NCI-H2171 treated with DMSO at 0.1 percent for 48 hours (cell line): ENCODE measurements at places on chromosomes 4 and X.

DNA sequence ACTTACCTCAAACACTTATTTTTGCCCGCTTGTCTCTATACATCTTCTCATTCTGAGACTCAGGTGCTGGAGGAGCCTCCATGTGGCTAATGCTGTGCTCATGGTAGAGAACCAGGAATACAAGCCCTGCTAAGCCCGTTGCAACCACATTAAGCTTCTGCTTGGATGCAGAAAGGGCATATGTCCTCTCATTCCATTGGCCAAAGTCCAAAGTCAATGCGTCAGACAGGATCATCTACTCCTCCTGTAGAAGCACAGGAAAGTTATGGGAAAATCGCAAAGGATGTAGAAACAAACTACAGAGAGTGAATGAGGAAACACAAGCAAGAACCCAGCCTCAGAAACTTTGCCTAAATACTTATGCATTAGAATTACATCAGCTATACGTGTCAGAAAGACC, 124.5 kb upstream of the AGA start:
- no peak for DNase-seq

- no peak for DNase-seq
Observed at GRCh38 chr4:21205821-21206531, 505.7 kb downstream of the PACRGL start.

DNA sequence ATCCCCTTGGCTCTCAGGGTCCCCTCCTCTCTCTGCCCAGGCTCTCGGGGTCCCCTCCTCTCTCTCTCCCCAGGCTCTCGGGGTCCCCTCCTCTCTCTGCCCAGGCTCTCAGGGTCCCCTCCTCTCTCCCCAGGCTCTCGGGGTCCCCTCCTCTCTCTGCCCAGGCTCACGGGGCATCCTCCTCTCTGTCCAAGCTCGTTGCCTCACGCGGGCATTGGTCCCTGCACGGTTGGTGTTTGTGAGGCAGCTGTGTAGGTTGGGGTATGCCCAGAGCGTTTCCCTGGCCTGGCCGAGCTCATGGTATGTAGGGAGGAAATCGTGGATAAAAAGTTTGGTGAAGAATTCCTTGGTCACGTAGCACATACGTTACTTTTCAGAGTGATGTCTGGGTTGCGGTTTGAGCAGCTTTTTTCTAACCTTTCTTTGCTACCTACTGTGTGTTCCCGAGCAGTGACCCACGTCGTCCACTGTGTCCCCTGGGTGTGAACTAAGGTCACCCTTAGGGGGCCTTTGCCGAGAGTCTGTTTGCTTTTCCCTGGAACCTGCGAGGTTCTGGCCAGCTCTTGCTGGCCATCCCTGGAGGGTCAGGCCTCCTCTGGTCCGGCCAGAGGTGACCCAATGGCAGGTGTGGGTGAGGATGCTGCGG, 36.6 kb downstream of the PCGF3 start:
- no peak for DNase-seq

DNA sequence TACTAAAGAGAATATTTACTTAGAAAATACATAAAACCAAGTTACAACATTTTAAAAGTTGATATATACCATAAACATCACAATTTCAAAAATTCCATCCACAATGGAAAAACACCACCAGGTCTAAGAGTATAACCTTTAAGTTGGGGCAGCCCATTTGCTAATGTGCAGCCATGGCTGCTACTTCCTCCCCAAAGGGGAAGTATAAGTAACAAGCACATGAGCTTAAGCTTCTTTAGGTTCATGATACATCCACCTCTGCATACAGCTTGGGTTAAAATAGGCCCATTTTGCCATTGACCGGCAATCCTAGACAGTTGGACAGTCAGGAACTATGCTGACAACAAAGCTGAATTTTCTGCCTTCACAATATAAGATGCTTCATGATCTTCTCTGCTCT, 16.6 kb upstream of the GASK1B start:
- DNase-seq: no peak

DNA sequence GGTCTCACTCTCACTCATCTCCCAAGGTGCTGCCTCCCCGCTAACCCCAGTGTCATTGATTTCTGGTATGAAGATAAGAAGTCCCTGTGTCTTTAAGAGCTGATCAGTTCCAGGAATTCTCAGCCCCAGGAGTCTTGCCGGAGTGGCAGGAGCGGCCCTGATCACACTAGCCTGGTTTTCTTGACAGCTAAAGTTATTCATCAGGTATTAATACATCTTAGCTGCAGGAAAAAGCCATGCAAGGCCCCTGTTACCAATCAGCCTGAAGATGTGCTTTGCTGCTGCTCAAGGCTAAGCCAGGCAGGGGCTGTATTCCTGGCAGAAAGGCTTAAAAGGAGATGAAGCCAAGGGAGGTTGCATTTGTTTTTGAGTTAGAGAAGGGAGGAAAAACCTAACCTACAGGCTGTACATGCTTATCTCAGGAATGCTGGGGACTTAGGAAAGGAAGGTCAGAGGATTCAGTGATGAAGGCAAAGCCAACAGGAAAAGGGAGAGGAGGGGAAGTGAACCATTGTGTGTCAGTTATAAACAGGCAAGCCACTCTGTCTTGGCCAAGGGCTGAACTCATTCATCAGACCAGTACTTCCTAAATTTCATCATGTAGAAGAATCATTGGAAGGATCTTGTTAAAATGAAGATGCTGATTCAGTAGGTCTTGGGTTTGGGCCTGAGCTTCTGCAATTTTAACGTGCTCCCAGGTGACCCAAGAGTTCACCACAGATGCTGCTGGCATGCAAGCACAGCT, 8.6 kb downstream of the SRPX start:
- no peak for DNase-seq

GRCh38 chrX:151776181-151776731, 41.7 kb downstream of the CNGA2 start:
- DNase-seq: no peak

GRCh38 chr4:7515390-7515902, 80.7 kb upstream of the PSAPL1 start:
- no peak for DNase-seq

GRCh38 chrX:134875671-134876070, 115.1 kb upstream of the SMIM10 start:
- no peak for DNase-seq
